Vagina (tissue), 2 donors: ENCODE measurements at places on chromosomes 4 and X.

DNA sequence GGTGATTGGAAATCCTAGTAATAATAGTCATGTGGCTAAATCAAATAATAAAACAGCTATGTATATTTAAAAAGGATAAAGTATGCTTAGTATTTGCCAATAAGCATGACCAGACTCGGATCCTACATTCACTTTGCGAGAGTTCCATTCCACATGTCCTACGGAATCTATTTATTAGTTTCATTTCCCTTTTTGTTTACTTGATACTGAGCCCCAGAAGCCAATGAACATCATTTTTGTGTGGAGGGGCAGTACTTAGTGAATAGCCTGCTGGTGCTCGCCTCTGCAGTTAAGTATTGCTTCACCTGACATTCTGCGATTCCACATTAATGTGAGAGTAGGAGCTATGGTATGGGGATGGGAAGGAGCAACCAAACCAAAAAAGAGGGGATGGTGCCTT, 58.5 kb upstream of the NAP1L5 start:
- no peak overlapping the region for H3K4me3 ChIP-seq
- H3K27me3 ChIP-seq: no peaks in the 10 kb centered on the region
- no peak overlapping the region for H3K27ac ChIP-seq
- peaks cover 17% of the 10 kb centered on the region for H3K4me1 ChIP-seq
- no peak for DNase-seq

DNA sequence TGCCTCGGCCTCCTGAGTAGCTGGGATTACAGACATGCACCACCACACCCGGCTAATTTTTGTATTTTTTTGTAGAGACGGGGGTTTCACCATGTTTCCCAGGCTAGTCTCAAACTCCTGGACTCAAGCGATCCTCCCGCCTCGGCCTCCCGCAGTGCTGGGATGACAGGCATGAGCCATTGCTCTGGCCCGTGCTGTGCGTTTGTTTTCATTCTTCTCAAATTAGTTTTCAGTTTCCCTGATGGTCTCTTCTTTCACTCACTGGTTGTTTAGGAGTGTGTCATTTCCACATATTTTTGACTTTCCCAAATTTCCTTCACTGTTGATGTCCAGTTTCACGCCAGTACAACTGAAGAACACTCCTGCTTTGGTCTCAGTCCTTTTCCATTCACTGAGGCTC, 31.8 kb downstream of the SH3TC1 start:
- no peak overlapping the region for H3K27ac ChIP-seq
- H3K4me1 ChIP-seq: peaks cover 25% of the 10 kb centered on the region
- no peaks in the 10 kb centered on the region for H3K27me3 ChIP-seq
- no peak for DNase-seq
- H3K4me3 ChIP-seq: no peak overlapping the region

GRCh38 chrX:119089619-119090018, 16.8 kb downstream of the CT47C1 start:
- no peak overlapping the region for H3K27ac ChIP-seq
- H3K4me3 ChIP-seq: no peak overlapping the region
- no peaks in the 10 kb centered on the region for H3K4me1 ChIP-seq

- no peak for DNase-seq
- no peak overlapping the region for H3K27ac ChIP-seq
- H3K36me3 ChIP-seq: no peaks in the 10 kb centered on the region
- peaks cover 5% of the 10 kb centered on the region for H3K27me3 ChIP-seq
- no peak overlapping the region for H3K4me3 ChIP-seq
Measured at GRCh38 chrX:137431693-137432488, 134.0 kb upstream of the ZIC3 start.

DNA sequence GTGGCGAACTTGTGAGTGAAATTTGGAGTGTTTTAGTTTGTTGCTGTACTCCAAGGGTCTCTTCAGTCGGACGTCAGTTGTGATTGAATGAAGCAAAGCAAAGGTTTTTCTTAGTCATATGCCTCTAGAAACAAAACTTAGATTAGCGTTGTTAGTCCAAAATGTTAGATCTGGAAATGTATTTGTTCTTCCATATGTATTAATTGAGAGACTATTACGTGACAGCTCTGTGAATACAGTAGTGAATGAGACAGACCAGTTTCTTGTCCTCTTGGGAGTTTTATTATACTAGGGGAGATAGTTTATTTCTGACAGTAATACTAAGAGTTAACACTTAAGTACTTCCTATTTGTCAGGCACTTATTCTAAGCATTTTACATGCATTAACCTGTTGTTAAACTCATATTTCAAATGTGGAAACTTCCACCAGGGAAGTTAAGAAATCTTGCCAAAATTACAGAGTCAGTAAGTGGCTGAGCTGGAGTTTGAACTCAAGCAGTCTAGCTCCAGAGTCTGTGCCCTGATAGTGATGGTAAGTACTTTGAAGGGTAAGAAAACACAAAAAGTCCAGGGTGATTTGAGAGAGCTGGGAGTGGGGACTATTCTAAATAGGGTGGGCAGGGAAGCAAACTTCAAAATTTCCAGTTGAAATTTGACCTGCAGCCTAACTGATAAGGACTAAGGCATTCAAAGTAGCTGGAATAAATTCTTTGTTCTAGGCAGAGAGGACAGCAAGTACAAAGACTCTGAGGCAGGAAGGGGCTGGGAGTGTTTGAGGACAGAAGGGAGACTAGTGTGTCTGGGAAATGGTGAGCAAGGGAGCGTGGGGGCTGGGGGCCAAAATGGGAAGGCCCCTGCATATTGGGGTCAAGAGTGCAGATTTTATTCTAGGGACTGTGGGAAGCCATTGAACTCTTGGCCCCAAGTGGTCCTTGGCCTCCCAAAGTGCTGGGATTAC, 17.0 kb downstream of the ADD1 start:
- H3K27me3 ChIP-seq: no peaks in the 10 kb centered on the region
- H3K36me3 ChIP-seq: no peaks in the 10 kb centered on the region
- peaks cover 83% of the 10 kb centered on the region for H3K4me1 ChIP-seq
- H3K27ac ChIP-seq: no peak overlapping the region
- no peak overlapping the region for H3K4me3 ChIP-seq

DNA sequence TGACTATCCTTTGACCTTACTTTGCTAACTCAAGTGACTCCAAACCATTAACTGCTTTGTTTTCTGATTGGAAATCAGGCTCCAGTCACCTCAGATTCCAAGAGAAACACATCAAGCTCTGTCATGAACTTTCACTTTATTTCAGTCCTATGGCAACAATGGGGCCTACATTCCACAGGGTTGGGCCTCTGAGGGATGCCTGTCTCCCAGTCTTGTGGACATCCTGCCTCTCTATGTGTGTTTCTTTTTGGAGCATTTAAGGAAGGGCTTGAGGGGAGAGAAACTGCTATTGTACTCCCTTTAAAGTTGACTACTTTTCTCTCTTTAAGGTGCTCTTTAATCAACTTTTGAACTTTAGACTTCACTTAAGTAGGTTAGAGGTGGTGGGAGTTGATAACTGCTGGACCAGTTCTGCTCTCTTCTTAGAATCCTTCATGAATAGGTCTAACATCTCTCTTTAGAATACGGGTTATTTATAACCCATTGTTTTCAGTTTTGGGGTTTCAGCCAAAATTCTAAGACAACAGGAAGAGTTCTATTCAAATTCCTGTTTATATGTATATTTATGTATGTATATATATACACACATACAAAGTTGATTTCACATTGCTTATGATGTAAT, 274.3 kb upstream of the NR3C2 start:
- no peaks in the 10 kb centered on the region for H3K27me3 ChIP-seq
- no peak overlapping the region for H3K27ac ChIP-seq
- no peak overlapping the region for H3K4me3 ChIP-seq
- DNase-seq: no peak
- H3K36me3 ChIP-seq: no peaks in the 10 kb centered on the region
- H3K4me1 ChIP-seq: no peaks in the 10 kb centered on the region

DNA sequence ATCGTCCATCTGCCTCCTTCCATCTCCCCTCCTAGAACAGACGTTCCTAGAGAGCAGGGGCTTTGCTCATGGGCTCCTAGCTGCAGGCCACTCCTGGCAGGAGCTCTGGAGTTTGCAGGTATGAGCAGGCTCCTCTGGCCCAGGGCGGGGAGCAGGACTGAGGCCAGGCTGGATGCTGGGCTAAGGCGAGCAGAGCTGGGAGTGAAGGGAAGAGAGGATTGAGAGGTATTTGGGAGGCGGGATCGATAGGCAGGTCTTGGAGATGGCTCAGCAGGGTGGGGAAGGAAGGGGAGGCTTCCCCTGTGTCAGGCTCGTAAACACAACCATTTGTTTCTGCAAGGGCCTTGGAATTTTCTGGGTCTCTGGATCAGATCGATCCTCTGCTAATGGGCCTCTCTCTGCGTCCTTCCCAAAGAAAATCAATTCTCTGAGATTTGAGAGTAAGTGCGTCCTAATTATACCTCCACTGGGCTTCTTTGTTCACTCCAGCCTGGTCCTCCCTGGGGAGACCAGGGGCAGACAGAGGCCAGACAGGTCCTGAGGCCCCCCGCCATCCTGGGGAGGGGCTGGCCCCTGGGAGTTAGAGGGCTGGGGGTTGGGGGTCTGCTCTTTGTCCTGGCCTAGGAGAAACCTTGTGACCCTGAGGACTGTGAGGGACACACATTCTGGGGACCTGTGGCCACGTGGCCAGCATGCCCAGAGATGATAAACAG, 94.8 kb upstream of the PSAPL1 start:
- no peaks in the 10 kb centered on the region for H3K27me3 ChIP-seq
- H3K27ac ChIP-seq: no peak overlapping the region
- no peaks in the 10 kb centered on the region for H3K36me3 ChIP-seq
- no peak overlapping the region for H3K4me3 ChIP-seq
